ENCODE measurements at places on chromosomes 5 and 9. TPM values are rescaled to one million over a fixed set of nuclear protein-coding genes. Genes with fewer than 3 reads are reported as not detected.

Gene HEMGN
- total RNA-seq, result not detected

Gene LHFPL2
- total RNA-seq, result 46.3 TPM

Gene SPATA24
- total RNA-seq, result 7.7 TPM

Gene PAM
- 241 TPM for total RNA-seq

Gene FOXD4
- 0.16 TPM for total RNA-seq

Gene AGXT2
- not detected for total RNA-seq

Gene TLX3
- not detected for total RNA-seq

Gene RNF183
- not detected for total RNA-seq

Gene FAM151B
- total RNA-seq, result 3.9 TPM

Gene PFN3
- total RNA-seq, result not detected

Measured in bronchial smooth muscle cell (primary cell).